Glomerular endothelial cell (primary cell): ENCODE measurements at places on chromosomes 2 and 18. TPM values are rescaled to one million over a fixed set of nuclear protein-coding genes. Genes with fewer than 3 reads are reported as not detected.

Gene MERTK
- total RNA-seq = 10.3 and 18.8 TPM in 2 replicates

Gene CIB4
- total RNA-seq = not detected in 2 replicates

Gene PFN4
- 2.7 TPM in 1 of 2 replicates, not detected in the other for total RNA-seq

Gene RAD51AP2
- not detected in 2 replicates for total RNA-seq

Gene TEKT4
- not detected in 2 replicates for total RNA-seq

- no peak for DNase-seq
These were observed 264.4 kb upstream of the SIX2 start for GRCh38 chr2:45273412-45274249.

DNA sequence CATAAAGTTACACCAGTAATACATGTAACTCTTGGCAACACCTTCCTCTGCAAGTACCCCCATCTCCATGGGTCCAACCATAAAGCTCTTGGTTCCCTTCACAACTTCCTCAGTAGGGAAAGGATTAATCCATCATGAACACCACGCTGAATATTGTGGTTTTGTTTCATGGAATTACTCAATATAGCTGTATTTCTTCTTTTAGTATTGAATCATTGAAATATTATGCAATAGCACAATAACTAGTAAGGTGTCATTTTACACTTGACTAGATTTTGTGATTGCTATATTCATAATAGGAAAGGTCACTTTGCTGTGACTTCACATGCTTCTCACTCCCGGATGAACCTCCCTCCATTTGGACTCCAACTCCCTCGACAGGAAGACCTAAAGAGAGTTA, 29.7 kb upstream of the PID1 start:
- DNase-seq = no peak

- DNase-seq = no peak
These were observed 447.0 kb upstream of the TCF4 start for GRCh38 chr18:56034949-56035348.

GRCh38 chr2:45255563-45255962, 246.3 kb upstream of the SIX2 start:
- DNase-seq = no peak

GRCh38 chr2:240968731-240969624, 29.4 kb upstream of the SNED1 start:
- DNase-seq = no peak

DNA sequence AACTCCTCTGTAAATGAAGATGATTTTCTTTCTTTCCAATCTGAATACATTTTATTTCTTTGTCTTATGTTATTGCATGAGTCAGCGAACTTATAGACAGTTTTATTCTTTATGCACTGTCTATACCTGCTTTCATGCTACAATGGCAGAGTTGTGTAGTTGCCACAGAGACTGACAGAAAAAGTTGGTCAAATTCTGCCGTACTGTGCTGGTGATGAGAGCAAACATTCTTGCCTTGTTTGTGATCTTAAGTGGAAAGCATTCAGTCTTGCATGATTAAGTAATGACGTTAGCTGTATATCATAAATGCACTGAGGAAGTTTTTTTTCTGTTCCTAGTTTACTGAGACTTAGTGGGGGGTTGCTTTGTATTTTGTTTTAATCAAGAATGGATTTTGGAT, 32.9 kb downstream of the ZC3H15 start:
- no peak for DNase-seq

- DNase-seq = no peak
These were observed 274.7 kb upstream of the HNMT start for GRCh38 chr2:137689549-137689948.

DNA sequence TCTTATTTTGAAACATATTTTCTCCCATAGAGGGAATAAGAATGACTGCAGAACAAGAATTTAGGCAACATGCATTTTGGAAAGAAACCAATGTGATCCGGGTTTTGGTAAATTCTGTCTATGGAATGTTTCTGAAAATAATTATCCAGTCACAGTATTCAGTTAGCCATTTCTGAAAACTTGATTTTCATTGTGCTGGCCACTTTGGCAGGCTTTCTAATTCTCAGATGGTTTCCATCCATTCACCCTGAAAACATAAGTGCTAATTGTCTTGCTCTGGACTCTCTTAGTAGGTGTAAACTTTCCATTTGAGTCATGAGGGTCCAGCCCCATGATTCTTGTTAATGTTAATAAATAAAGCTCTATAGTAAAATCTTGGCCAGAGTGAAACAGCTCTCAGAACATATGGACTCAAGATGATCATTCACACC, 176.5 kb downstream of the RBM43 start:
- no peak for DNase-seq

GRCh38 chr2:47109007-47109375, 46.1 kb downstream of the STPG4 start:
- DNase-seq = no peak

GRCh38 chr2:74845217-74845751, 11.4 kb downstream of the HK2 start:
- DNase-seq = peak; percentile 76
